Natural killer cell (primary cell): ENCODE measurements at places on chromosomes 2 and 18. TPM values are rescaled to one million over a fixed set of nuclear protein-coding genes. Genes with fewer than 3 reads are reported as not detected.

STPG4 gene
- 0.21 TPM for total RNA-seq

DNA sequence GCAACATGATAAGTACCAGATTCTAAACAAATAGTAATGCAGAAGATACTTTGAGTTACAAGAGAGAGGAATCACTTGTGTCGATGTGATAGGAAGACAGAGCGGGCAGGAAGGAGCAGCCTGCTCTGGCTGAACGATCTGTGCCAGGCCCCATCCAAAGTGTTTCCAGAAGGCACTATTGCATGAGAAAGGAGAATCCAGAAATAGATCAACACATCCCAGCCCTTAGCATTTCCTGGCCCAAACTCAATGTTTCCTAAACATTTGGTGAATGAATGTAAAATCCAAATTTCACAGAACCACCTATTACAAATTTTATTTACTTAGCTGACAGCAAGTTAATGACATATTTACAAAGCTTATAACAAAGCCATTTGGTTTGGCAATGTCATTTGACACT is 257.2 kb downstream of the TXNL1 start:
- DNase-seq = no peak
- H3K27ac ChIP-seq = no peak overlapping the region
- no peaks in the 10 kb centered on the region for H3K4me1 ChIP-seq
- no peaks in the 10 kb centered on the region for H3K27me3 ChIP-seq
- no peak overlapping the region for H3K4me3 ChIP-seq

RETREG2 gene
- total RNA-seq = 81.9 TPM

GRCh38 chr2:113158884-113159553 is 14.8 kb upstream of the PSD4 start:
- no peaks in the 10 kb centered on the region for H3K36me3 ChIP-seq
- no peaks in the 10 kb centered on the region for H3K27me3 ChIP-seq
- H3K4me1 ChIP-seq = peaks cover 11% of the 10 kb centered on the region
- H3K4me3 ChIP-seq = no peak overlapping the region
- H3K27ac ChIP-seq = no peak overlapping the region

ASPRV1 gene
- total RNA-seq = 1.4 TPM
